GM23338 (cell line): ENCODE measurements at places on chromosomes 1 and 21. TPM values are rescaled to one million over a fixed set of nuclear protein-coding genes. Genes with fewer than 3 reads are reported as not detected.

Gene TLCD4
- total RNA-seq: 3.5 and 4.5 TPM in 2 replicates

Gene PRMT6
- 46.6 and 51.0 TPM in 2 replicates for total RNA-seq

Gene CHIA
- not detected in 2 replicates for total RNA-seq

Gene ATF3
- 17.2 and 19.3 TPM in 2 replicates for total RNA-seq

Gene CRB1
- 0.56 TPM in 1 of 2 replicates, not detected in the other for total RNA-seq

Gene ZMYND12
- total RNA-seq: 0.58 and 0.63 TPM in 2 replicates
